ENCODE measurements at places on chromosomes 11 and 22.
A peak's percentile ranks its signal among the peaks of the same experiment; 100 is the strongest.

GRCh38 chr22:31160328-31160978, 471 bp downstream of the RNF185 start:
- DNase-seq: peak; percentile 24

DNA sequence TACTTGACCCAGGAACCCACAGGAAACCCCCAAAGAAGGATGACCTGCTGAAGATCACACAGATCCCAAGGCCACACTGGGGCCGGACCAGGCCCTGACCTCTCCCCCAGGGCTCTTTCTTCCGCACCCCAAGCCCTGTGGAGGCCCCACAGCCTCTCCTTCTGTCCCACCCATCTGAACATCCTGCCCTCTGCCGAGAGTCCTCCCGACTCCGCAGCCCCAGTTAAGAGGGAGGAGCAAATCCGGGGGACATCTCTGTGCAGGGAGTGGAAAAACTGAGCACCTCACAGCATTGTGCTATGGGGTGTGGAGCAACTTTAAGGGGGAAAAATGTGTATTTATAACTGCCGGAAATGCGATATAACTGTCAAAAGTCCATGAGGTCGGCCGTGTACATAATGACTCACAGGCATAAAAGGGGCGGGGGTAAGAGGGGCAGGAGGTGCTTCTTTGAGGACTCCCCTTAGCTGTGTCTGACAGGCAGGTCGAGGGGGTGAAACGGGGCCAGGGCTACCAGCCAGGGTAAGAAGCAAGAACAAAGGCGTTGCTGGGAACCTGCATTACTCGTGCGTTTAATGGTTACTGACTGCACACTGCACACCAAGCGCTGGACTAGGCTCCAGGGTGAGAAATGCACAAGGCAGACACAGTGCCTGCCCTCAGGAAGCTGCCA, 57.2 kb downstream of the WNT11 start:
- DNase-seq: no peak

GRCh38 chr11:4454021-4454420, 4.9 kb downstream of the OR52K2 start:
- peak; percentile 17 for DNase-seq

DNA sequence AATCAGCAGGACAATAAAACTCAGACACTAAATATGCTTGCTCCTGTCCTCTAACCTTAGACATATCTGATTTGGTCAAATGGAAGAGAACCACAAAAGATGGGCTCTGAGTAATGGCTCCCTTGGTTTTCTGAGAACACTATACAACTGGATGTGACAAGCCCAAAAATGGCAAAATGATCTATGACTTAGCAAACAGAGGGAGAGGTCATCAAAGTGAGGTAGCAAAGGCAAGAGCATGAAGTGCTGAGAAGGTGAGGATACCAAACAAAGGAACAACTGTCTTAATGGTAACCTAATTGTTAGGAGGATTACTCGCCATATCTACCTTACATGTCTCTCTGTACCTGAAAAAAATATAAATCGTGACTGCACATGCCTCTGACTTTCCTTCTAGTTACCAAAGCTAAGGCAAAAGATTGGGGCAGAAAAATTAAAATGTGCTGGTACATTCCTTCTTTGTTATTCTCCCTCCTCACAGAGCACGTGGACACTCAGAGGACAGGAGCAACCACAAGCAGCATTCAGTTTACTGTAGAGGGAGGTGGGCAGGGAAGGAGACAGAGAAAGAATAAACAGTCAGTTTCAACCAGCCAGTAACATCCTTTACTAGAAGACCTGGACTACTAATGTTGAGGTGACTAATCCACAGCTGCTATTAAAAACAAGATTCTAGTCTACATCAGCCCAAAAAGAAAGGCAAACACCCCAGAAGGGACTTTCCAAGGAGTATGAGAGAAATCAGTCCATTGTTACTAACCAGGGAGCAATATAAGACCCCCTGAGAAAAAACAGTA, 88.8 kb downstream of the AMBRA1 start:
- no peak for DNase-seq

DNA sequence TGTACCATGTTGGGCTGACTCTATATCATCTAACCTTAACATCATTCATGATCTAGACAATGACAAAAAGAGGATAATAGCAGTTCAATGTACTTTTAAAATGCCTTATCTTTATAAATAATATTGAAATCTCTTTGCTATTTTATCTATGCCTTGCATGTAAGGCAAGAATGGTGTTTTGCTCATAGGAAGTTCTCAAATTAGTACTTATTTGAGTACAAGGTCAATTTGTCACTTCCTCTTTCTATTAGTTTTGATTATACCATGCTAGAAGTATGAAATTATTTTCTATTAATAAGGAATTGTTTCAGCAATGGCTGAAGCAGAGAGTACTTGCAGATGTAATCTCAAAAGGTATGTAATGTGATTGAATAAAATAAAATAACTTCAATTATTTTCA, 1285.4 kb upstream of the TENM4 start:
- DNase-seq: no peak

DNA sequence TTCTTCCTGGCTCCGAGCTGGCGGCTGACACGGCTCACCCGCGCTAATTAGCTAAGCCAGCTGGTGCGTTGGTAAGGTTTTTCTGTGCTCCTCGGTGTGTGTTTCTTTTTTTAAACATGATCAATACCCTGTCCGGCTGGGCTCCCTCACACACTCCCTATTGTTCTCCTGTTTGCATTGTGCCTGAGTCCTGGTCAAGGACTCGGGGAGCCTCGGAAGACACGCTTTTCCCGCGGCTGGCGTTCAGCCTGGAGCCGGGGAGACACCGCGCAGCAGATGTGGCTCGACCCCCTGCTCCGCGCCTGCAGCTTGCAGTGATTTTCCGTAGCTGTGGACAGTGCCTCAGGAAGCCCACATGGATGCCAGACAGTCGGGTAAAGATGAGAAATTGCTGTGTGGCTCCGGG, 454.9 kb upstream of the CADM1 start:
- no peak for DNase-seq

GRCh38 chr11:119903389-119903788, 174.4 kb upstream of the NECTIN1 start:
- DNase-seq: no peak

GRCh38 chr11:74116719-74117118, 54.1 kb downstream of the C2CD3 start:
- DNase-seq: no peak

GRCh38 chr22:32828150-32828549, 26.6 kb downstream of the TIMP3 start:
- DNase-seq: no peak

- DNase-seq: no peak
These were observed 104.3 kb downstream of the BCR start for GRCh38 chr22:23284504-23285033.

DNA sequence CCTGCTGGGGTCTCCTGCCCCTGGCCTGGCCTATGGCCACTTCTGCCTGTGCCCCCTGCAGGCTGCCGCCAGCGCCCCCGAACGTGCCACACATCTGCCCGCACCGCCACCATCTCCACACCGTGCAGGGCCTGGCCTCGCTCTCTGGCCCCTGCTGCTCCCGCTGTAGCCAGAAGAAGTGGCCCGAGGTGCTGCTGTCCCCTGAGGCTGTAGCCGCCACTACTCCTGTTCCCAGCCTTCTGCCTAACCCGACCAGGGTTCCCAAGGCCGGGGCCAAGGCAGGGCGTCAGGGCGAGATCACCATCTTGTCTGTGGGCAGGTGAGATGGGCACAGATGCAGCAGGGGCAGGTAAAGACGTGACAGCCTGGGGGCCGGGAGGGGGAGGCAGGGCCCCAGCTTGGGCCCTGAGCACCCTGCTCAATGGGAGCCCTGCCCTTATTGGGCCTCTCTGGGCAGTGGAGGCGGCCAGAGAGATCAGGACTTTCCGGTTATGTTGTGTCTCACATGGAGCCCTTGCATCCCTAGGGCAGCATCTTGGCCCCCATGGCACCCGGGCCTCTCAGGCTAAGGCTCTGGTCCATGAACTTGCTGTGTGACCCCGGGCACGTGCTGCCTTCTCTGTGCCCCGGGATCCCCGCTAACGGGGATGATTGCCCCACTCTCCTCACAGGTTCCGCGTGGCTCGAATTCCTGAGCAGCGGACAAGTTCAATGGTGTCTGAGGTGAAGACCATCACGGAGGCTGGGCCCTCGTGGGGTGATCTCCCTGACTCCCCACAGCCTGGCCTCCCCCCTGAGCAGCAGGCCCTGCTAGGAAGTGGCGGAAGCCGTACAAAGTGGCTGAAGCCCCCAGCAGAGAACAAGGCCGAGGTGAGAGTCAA, 18.5 kb downstream of the RELT start:
- no peak for DNase-seq

GRCh38 chr22:46758867-46759290, 3.6 kb upstream of the TBC1D22A start:
- DNase-seq: peak; percentile 72

DNA sequence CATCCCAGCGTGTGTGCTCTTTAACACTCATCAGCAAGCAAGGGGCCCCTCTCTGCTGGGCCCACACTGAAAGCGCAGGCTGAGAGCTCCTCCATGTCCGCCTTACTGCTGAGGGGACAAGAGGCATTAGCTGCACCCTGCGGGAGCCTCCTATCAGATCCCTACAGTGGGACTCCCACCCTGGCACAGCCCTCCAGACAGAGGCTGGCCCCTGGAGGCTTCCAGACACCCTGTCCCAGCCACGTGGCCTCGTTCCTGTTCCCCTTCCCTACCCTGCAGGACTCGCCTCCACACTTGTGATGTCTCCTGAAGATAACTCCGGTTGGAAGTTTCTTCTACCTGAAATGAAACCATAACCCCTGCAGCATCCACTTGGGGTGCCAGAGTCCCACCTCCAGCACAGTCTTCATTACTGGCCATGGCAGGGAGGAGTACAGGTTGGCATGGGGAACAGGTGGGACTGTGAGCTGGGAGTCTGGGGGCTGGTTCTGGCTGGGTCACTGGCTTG, 5.0 kb upstream of the SH3BP1 start:
- DNase-seq: no peak

- no peak for DNase-seq
These were observed 172.8 kb downstream of the RRAS2 start for GRCh38 chr11:14186046-14186775.

DNA sequence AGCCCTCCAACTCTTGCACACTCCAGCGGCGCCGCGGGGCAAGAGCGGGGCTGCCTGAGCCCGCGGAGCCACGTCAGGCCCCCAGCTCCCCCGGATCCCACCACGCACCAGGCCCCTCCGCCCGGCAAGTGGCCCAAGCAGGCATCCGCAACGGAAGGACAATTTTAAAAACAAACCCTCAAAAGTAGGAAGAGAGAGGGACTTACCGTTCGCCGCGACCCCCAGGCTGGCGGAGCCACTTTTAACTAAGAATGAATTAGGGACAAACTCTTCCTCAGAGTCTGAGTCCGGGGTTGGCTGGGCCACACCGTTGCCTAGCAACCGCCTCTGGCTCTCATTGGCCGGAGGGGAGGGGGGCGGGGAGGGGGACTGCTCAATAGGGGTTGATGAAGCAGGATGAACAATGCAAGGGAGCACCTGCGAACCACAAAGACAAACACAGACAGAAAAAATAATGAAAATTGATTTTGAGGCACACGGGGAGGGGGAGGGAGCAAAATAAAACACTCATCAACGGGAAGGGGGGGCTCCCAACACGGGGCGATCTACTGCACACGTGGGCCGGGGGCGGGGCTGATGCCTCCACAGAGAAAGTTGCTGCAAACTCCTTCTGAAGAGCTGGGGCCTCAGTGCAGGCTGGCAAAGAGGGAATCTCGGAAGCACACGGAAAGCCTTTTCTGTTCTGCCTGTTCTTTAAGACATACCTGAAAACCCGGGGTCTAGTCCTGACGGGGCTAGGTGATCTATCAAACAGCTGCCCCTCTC, 387.5 kb upstream of the NARS2 start:
- DNase-seq: no peak

DNA sequence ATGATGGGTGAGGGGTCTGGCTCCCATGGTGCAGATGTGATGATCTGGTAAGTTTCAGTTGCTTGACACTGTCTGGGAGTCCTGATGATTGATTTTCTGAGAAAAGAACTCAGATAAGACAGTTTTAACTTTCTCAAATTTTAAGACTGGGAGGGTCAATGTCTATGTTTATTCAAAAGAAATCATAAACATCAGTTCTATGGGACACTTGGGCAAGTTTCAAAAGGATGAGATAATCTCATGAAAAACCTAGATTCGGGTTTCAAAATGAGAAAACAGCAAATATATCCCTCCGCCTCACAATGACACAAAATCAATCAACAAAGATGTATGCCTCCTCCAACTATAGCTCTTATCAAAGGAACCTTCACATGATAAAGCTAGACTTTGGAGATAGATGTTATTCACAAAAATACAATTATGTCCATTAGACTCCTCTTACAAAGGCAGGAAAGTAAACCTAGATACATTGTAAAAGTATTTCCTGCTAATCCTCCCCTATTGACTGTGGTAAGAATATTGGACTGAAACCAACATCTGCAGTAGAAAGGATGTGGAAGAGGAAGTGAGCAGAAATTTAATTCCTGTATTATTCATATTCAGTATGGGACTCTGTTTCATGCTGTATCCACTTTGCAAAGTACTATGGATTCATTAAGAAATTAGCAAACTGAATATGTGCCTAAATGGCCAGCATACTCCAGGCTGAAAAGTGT, 21.6 kb downstream of the SVIP start:
- DNase-seq: no peak

GRCh38 chr11:75474878-75475766, 42.1 kb upstream of the KLHL35 start:
- peak; percentile 33 for DNase-seq

DNA sequence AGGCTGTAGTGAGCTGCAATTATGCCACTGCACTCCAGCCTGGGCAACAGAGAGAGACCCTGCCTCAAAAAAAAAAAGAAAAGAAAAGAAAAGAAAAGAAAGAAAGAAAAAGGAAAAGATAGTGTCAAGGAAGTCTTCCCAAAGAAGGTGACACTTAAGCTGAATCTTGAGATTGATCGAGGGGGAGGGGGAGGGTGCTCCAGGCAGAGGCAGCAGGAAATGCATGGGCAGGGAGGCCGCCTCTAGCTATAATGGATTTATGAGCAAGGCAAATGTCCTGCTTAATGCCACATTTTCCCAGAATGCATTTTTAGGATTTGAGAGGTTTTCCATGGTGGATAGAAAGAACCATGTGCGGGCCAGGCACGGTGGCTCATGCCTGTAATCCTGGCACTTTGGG, 13.8 kb upstream of the DDB2 start:
- DNase-seq: no peak

GRCh38 chr11:46392421-46393230, 1.1 kb upstream of the CHRM4 start:
- peak; percentile 80 for DNase-seq

DNA sequence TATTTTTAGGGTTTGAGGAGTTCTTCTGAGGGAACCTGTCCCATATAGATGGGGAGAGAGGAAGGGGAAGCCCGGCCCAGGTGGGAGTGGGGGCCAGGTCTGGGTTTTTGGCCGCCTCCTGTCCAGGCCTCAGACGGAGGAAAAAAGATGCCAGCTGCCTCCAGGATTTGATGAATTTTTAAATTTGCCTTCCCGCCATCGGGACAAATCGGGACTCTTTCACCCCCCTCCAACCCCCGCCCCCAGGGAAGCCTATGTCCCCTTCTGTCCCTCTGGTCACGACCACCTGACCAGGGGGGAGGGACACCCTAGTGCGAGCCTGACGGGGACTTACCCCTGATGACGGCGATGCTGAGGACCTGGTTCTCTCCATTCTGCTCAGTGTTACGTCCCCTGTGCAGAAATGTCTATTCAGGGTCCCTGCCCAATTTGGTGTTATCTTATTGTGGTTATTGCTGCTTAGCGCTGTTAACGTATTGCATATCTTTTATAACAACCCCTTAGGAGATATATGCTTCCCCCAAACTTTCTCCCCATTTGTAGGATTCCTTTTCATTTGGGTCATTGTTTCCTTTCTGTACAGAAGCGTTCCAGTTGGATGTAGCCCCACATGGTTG, 115.9 kb upstream of the GRK3 start:
- peak; percentile 42 for DNase-seq

Measured in inflammatory macrophage treated with lipopolysaccharide for 4 hours (primary cell).